Stimulated activated CD4-positive, alpha-beta T cell treated with anti-CD3 and anti-CD28 coated beads, Interleukin-1b, Interleukin-23, amount 100 ng/mL, for 1 hour (primary cell): ENCODE measurements at places on chromosomes 1 and 21.

DNA sequence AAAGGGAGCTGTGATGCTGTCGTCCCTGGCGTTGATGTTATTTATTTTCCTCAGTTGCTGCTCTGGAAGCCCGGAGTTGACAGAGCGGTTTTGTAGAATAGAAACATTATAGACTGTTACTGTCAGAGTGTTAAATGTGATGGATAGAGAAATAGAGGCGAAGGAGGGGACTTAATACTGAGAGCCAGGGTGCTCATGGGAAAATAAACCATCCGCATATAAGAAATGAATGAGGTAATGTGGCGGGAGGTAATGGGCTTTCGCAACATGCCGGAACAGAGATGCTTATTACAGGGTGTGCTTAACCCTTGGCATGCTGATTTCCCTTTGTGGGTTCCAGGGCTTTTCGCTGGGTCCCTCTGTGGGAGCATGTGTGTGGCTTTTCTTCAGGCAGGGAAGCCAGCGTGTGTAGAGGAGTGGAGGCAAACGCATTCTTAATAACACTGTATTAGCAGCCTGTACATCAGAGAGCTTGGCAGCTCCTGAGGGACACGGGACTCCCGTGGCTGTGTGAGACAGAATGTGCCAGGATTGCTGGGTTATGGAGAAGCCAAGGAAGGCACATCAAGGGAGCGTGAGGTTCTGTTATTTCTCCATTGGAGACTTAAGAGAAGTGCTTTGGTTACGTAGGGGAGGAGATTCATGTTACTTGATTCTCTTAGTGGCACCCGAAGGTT, 141.0 kb downstream of the PBX1 start:
- no peak for DNase-seq

GRCh38 chr1:231750296-231750695, 123.7 kb downstream of the DISC1 start:
- DNase-seq = no peak

DNA sequence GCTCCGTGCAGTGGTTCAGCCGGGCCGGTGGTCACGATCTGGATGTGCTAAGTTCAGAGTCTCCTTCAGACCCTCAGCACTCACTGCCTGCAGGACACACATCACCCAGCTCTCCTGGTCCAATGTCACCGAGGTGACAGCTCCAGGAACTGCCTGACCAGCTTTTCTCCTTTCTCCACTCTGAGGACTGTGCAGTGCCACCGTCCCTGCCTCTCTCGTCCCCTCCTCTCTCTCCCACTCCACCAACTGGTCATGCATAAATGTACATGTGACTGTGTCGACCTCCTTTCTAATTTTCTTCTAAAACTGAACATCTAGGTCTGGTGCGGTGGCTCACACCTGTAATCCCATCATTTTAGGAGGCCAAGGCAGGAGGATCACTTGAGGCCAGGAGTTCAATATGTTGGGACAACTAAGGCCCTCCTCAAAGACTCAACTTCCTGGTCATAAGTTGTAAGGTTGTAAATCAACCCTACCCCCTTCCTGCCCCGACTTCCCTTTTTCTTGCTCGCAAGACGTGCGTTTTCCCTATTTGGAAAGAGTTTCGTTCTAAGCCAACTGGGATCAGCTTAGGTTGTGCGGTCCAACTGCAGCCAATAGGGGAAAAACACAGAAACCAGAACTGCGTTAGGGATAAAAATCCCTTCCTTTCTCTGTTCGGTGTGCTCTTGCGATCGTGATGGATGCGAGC, 53.1 kb downstream of the MEGF6 start:
- no peak for DNase-seq

DNA sequence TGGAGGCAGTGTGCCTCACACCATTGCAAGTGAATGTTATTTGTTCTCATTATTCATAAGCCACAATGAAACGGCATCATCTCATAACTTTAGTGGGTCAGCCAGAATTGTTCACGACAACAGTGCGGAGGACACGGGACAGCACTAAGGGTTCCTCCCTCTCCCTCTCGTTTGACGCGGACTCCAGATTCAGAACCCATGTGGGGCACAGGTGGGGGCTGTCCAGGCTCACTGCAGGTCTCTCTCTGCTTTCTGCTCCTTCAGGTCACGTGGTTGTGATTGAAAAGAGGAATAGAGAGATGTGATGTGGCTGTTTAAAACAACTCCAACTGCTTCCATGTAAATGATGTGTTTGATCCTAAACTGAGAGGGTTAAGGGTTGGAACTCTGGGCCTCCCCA, 13.5 kb downstream of the RUNX1 start:
- DNase-seq = no peak

DNA sequence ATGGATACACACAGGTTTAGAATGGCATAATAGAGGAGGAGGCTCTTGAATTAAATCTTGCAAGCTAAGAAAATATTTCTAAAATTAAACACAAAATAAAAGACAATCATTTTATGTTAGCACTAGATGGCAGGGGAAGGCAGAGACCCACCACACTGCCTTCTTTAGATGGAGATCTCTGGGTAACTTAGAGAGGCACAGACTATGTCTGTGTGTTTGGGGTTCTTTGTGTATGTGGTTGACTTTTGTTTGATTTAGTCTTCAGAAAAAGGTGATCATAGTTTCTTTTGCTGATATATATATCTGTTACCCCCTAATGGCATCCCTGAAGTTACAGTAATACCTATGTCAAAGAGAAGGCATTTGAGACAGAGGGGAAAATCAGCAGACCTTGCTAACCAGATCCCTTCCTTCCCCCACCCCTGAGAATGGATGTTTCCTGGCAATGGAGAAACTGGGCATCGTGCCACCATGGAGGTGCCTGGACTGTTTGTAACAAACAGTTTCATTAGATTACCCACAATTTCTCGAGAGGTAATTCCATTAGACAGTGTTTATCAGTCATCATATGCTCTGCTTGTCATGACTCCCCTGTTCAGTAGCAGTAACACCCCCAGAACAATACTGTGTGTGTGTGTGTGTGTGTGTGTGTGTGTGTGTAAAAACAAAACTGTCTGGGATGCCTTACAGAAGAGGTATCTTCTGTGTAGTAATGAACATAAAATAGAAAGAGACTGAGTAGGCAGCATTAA, 228.3 kb upstream of the DEPDC1 start:
- DNase-seq = no peak

DNA sequence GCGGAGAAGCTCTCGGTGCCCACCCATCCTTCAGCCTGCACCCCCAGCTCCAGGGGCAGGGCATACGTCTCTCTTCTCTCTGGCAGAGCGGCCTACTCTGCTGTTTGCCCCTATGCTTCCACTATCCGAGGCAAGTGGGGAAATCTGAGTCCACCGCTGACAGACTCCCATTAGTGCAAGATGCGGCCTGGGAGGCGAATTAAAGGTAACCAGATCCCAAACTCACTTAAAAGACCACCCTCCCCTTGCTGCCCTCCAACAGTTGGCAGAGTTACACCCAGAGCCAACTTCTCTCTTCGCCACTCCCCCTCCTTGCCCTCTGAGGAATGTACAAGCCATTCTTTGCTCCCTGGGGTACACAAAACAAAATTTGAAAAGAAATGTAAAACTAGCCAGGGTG, 6.4 kb downstream of the FOXD3 start:
- DNase-seq = no peak

DNA sequence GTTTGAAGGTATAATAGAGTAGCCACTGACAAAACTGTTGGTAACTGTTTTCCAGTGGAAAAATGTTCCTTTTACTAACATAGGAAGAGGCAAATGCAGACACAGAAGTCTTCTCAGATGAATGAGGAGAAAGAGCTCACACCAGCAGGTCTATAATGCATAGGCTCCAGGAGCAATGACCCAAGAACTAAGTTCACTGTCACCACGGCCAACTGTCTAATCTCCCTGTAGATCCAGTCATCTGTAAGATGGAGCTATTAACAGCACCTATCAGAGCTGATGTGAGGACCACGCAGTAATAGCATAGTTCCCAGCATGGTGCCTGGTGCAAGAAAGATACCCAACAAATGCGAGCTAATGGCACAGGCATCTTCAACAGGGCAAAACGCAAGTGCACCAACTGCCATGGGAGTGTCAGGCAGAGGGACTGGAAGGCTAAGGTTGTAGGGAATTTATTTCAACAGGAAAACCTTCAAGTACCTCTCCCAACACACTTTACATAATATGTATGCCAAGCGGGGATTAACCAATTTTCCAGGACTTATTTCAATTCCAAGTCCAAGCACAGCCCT, 12.9 kb downstream of the GNB1 start:
- no peak for DNase-seq

DNA sequence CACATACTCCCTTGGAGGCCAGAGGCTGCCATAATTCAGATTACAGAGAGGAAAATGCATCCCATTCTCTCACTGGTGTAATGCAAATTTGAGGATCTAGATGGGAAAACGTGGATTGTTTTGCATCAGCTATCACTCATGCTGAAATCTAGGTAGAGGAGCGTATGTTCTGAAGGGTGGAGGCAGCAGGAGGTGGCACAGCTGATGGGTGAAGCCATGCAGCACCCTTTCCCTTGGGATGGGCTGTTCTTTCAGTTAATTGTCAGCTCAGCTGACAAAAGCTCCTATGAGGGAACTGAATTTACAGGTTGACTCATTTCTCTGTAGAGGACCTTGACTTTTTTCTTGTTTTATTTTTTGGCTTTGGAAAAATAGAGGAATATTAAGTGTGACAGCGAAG, 41.8 kb downstream of the CAMTA1 start:
- no peak for DNase-seq

- DNase-seq = peak; percentile 9
Measured at GRCh38 chr1:119275145-119276134, 93.1 kb upstream of the HAO2 start.

DNA sequence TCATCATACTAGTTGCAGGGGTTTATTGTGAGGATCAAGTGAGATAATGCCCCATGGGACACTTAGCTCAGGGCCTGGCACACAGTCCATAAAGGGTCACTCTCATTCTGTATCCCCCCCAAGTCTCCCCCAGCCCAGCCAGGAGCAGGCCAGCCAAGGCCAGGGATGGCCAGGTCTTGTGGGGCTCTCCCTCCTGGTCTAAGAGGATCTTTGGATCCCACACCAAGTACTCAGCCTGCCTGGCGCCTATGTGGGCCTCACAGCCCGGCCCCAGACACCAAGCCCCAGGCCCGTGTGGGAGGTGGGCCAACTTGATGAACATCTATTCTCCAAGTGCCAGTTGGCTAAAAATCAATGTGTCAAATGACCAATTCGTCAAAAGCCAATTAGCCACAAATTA, 117.8 kb downstream of the GLIS1 start:
- DNase-seq = no peak

GRCh38 chr1:186884251-186884650, 55.5 kb downstream of the PLA2G4A start:
- no peak for DNase-seq

- DNase-seq = no peak
Measured at GRCh38 chr1:108532730-108533129, 27.2 kb upstream of the EEIG2 start.

DNA sequence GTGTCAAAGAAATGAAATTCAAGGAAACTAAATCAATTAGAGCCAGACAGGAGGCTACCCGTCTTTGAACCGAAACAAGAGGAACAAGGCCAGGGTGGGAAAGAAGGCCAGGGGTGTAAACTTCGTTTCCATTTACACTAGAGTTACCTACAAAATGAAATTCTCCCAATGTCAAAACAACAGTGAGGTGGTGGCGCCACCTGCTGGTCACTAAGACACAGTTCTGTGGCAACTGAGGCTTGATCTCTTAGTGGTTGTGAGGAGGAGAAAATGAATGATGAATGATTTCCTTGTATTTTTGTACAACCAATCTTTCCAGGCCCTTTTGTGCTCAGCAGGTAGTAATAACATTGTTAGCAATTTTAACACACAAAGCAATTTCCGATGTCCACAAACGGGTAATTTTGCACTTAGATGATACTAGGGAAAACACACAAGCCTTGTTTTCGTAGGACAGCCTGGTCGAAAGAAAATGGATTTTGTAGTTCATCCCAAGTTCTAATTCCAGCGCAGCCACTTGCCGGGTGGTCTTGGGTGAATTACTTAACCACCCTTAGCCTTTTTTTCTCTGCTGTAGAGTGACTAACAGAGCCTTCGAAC, 54.8 kb upstream of the SOD1 start:
- peak; percentile 53 for DNase-seq

- DNase-seq = no peak
Measured at GRCh38 chr21:38984568-38984967, 178.8 kb downstream of the ETS2 start.

- DNase-seq = no peak
Measured at GRCh38 chr1:15343729-15344128, 66.0 kb upstream of the EFHD2 start.

- no peak for DNase-seq
Measured at GRCh38 chr1:46412893-46413595, 18.9 kb downstream of the FAAH start.

DNA sequence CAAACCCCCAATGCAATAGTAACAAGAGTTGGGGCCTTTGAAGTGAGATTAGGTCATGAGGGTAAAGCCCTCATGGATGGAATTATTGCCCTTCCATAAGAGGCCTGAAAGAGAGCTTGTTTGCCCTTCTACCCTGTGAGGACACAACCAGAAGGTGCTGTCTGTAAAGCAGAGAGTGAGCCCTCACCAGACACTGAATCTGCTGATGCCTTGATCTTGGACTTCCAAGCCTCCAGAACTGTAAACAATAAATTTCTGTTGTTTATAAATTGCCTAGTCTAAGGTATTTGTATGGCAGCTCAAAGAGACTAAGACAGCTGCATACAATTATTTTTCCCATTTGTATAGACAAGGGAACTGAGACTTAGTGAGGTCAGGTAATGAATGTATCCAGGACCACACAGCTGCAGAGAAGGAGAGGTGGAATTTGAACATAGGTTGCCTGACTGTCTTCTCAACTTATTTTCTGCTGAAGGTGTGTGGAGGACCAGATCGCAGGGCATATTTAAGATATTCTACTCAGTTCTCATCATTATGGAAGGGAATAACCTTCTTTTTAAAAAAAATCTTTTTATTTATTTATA, 18.7 kb downstream of the IL23R start:
- DNase-seq = no peak

DNA sequence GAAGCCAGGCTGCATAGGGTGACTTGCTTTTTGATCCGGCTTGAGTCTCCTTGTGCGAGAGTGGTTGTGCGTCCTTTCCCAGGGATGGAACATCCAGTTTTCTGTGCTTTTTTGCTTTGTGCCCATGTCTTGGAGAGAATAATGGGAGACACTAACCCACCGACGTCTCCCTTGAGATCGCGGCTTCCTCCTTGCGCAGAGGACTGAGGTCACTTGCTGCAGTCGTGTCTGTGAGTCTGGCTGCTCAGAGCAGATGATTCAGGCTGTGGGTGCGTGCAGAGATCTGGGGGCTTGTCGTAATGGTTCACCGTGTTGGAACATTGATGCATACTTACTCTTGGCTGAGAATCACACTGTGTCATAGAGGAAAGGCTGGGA, 164.5 kb upstream of the CACNA1E start:
- DNase-seq = no peak

- no peak for DNase-seq
Measured at GRCh38 chr1:53851571-53852285, 13.6 kb upstream of the NDC1 start.

- no peak for DNase-seq
Measured at GRCh38 chr21:36127977-36128376, 6.9 kb upstream of the CBR3 start.
